ENCODE measurements at places on chromosomes 12 and 14.

DNA sequence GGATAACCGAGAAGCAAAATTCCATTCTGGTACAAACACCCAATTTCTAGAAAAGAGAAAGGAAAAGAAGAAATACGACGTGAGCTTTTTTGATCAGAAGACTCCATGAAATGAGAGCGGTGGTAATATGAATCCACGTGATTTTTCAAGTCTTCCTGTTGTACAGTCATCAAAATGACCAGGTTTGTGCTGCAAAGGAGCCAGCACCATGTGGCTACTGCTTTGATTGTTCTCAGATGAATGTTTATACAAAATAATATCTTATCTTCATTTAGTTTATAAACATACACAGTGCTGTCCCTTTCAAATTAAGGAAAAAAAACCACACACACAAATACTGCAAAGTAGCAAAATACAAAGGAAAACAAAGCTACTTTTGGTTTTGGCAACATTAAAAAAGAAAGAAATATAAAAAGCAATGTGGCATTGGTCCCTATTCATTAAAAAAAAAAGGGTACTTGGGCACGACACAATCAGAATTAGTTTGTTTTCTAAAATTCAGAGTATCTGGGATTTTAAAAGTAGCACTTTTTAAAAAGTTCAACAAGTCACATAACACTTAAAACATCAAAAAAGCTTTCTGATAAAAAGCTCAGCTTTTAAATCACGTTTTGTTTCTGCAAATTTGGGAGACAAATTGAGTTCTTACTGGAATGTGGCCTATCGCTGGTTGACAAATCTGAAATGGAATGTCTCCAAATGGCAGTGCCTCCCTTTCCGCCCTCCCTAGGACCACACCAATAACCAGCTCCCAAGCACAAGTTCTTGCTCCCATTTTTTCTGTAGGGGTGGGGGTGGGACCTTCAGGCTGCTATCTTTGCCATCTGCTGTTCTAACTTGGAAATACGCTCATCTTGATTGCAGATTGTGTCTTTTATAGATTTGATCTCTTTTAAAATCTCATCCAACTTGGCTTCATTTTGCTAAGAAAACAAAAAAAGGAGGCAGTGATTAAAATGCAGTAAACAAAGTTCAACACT lies 13.2 kb upstream of the SELPLG start:
- H3K36me3 ChIP-seq: peaks cover 17% of the 10 kb centered on the region
- no peaks in the 10 kb centered on the region for H3K27me3 ChIP-seq
- no peak for DNase-seq
- no peak overlapping the region for H3K4me3 ChIP-seq

DNA sequence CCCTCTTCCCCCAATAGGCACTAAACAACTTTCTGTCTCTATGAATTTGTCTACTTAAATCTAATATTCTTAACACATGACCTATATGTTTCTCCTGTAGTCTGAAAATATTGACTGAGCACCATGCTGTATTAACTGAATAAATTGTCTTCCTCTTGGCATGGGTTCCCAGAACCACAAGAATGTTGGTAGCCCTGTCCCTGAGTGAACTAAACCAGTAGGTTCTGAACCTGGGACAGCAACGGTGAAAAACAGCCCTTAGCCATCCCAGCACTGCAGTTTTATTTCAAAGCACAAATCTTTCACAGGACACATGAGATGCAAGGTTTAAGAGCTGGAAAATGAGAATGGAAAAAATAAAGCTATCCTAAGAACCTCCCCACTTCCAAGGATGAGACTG lies 20.4 kb upstream of the HSP90B1 start:
- H3K27ac ChIP-seq: no peak overlapping the region
- H3K36me3 ChIP-seq: no peaks in the 10 kb centered on the region
- H3K27me3 ChIP-seq: no peaks in the 10 kb centered on the region
- no peak for DNase-seq
- H3K4me1 ChIP-seq: peaks cover 7% of the 10 kb centered on the region
- H3K4me3 ChIP-seq: no peak overlapping the region

DNA sequence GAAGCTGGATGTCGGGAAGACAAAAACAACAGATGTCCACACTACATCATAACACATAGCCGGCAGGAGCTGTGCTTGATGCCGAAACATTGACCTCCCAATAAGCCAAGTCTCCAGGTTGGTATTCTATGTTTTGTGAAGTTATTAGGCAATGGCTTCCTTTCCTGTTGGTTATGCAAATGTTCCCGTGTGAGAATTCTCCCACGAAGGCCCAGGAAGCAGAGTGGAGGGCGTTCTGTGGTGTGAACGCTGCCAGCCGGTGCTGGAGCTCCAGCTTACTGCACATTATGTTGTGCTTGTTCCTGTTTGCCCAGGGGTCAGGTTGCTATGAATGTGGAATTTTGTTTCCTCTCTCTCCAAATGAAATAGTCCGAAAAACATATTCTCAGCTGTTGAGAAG lies 156.4 kb upstream of the HMGA2 start:
- no peaks in the 10 kb centered on the region for H3K36me3 ChIP-seq
- no peak overlapping the region for H3K4me3 ChIP-seq
- DNase-seq: no peak
- peaks cover 18% of the 10 kb centered on the region for H3K27me3 ChIP-seq
- no peaks in the 10 kb centered on the region for H3K4me1 ChIP-seq
- H3K27ac ChIP-seq: no peak overlapping the region

DNA sequence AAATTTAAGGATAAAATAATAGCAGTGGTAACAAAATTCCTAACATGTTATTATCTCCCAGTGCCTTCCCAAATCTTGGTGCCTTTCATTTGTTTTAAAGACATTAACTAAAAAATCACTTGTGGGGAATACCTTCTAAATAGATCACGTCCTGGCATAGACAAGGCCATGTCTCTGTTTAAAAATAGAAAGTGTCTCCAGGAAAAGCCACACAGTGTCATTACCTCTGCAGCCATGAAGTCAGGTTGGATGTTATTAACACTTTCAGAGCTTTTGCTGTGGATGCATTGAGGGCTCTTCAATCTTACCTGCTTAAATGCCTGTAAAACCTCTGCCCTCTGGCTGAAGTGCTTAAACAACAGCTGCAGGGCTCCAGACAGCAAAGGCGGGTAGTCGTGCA lies 211.1 kb downstream of the ITPR2 start:
- H3K4me1 ChIP-seq: no peaks in the 10 kb centered on the region
- peaks cover 8% of the 10 kb centered on the region for H3K36me3 ChIP-seq
- H3K4me3 ChIP-seq: no peak overlapping the region

DNA sequence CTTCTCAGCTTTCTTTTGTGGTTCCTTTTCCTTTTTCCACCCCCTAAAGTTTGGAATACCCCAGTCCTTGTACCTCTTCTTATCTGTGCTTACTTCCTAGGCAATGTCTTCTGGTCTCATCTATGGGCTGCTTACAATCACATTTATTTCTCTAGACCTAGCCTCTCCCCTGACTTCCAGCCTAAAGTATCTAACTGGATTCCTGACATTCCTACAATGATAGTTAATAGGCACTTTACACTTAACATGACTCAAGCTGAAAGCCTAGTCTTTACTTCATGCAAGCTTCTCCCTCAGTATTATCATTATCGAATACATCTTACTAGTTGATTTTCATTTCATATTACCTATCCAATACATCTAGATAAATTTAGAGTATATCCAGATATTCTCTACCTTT lies 21.2 kb downstream of the CLECL1 start:
- DNase-seq: no peak
- H3K27me3 ChIP-seq: no peaks in the 10 kb centered on the region
- H3K4me3 ChIP-seq: peak overlapping the region; percentile 66
- peaks cover 9% of the 10 kb centered on the region for H3K36me3 ChIP-seq

DNA sequence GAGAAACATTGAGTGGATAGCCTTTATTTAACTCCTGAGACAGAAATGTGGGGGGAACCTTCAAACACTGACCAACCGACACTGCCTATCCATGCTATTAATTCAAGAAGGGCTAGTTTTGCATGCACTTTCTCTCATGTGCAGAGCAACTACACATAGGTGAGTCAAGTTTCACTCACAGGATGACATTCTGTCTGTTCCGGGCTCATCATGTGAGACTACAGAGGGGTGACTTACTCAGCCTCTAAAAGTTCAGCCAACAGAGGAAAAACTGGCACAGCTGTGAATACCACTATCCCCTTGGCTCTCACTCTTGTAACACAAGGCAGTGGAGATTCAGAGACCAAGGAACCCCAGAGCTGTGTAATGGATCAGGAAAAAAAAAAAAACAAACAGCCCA lies 13.3 kb downstream of the BEST3 start:
- no peak overlapping the region for H3K27ac ChIP-seq
- H3K27me3 ChIP-seq: peaks cover 11% of the 10 kb centered on the region
- DNase-seq: no peak
- H3K36me3 ChIP-seq: no peaks in the 10 kb centered on the region

DNA sequence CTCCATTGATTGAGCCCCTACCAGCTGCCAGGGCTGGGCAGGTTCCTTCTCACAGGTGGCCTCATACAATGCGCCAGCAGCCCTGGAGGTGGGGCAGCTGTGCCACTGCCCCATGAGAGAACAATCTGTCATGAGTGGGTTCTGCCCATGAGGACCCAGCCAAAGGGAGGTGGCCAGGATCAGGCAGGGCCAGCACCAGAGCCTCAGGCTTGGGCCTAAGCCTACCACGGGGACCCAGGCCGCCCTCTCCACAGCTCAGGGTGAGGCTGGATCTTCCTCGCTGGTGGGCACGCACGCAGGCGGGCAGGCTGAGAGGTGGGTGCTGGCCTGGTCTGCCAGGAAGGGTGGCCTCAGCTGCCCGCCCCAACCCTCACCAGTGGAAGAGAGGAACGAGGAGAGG lies 110.7 kb downstream of the KIF26A start:
- peaks cover under 1% of the 10 kb centered on the region for H3K27me3 ChIP-seq
- no peaks in the 10 kb centered on the region for H3K36me3 ChIP-seq
- no peak for DNase-seq
- H3K4me1 ChIP-seq: peaks cover 7% of the 10 kb centered on the region
- no peak overlapping the region for H3K4me3 ChIP-seq

DNA sequence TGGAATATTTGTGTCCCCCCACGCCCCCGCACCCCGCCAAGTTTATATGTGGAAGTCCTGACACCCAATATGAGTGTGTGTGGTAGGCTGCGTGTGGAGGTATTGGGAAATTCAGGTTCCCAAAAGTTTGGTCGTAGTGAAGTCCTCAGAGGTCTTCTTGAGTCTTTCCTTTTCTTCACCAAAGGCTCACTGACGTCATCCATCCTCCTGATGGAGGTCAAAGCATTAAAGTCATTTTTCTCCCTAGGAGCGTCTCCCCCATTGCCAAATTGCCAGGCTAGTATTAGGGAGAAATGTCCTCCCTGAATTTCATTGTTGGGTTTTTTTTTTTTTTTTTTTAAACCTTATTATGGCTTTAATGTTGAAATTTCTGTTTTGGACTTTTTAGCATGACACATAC lies 113.7 kb downstream of the RGS6 start:
- H3K4me3 ChIP-seq: no peak overlapping the region
- peaks cover 46% of the 10 kb centered on the region for H3K27me3 ChIP-seq
- no peak overlapping the region for H3K27ac ChIP-seq
- no peaks in the 10 kb centered on the region for H3K36me3 ChIP-seq
- no peak for DNase-seq
- H3K4me1 ChIP-seq: no peaks in the 10 kb centered on the region

GRCh38 chr12:82832981-82833380 lies 146.3 kb downstream of the TMTC2 start:
- no peaks in the 10 kb centered on the region for H3K36me3 ChIP-seq
- H3K27me3 ChIP-seq: no peaks in the 10 kb centered on the region
- no peak for DNase-seq

DNA sequence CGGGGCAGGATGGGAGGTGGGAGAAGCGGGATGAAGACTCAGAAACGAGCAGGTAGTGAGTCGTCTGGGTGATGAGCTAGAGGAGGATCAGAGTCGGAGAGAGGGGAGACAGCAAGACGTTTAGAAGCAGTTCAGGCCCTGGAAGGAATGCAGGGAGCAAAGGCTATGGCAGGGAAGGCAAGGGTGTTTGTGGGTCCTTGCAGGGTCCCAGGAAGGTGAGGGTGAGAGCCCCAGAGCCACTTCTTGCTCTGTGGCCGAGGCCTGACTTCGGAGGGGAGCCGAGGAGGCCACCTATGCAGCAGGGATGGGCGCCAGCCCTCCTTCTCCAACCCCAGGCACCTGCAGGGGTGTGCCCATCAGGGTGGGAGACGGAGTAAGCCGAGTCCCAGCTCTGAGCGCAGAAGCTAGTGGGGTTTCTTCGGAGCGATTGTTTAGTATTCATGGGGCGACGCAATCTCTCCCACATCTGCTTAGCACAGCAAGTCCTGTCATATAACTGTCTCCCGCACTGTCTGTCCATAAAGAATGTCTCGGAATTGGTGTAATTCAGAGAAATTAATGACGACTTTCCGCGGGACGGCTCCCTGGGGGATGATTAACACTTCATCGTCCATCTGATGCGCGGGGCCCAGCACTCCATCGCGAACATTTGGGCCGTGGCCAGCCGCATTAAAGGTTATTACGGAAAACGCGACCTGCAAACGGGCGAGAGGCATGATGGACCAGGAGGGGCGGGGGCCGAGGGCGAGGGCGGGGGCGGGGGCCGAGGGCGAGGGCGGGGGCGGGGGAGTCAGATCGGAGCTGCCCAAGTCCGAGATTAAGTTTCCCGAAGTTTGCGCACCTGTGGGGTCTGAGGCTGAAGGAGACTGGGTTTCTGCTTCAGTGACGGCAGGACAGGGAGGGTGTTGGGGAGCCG lies 12.2 kb upstream of the CALCOCO1 start:
- no peak overlapping the region for H3K27ac ChIP-seq
- H3K4me3 ChIP-seq: no peak overlapping the region

DNA sequence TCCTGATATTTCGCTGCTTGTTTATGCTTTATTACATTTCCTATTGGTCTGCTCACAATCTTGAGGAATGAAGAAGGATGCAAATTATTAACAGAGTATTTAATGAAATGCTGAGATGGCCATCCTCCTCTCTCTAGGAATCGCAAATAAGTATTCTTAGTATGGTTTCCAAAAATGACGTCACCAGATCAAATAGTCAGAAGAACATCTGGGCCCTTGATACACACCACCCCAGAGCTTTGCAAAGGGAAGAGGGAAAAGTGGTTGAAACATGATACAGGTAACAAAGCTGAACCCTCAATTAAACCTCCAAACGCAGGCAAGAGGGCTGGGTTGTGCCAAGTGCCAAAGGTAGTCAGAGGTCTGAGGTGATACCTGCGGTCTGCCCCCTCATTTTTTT lies 107.3 kb downstream of the BCL11B start:
- H3K4me3 ChIP-seq: no peak overlapping the region
- no peak for DNase-seq
- peaks cover 14% of the 10 kb centered on the region for H3K27me3 ChIP-seq

- H3K27me3 ChIP-seq: peaks cover 4% of the 10 kb centered on the region
- no peaks in the 10 kb centered on the region for H3K4me1 ChIP-seq
- H3K36me3 ChIP-seq: no peaks in the 10 kb centered on the region
- no peak overlapping the region for H3K27ac ChIP-seq
- no peak for DNase-seq
Measured at GRCh38 chr12:52182898-52183543, 8.8 kb downstream of the KRT80 start.

GRCh38 chr14:103380719-103381377 lies 4.4 kb upstream of the MARK3 start:
- no peaks in the 10 kb centered on the region for H3K36me3 ChIP-seq
- H3K4me3 ChIP-seq: no peak overlapping the region
- peak overlapping the region; percentile 34 for H3K27ac ChIP-seq

DNA sequence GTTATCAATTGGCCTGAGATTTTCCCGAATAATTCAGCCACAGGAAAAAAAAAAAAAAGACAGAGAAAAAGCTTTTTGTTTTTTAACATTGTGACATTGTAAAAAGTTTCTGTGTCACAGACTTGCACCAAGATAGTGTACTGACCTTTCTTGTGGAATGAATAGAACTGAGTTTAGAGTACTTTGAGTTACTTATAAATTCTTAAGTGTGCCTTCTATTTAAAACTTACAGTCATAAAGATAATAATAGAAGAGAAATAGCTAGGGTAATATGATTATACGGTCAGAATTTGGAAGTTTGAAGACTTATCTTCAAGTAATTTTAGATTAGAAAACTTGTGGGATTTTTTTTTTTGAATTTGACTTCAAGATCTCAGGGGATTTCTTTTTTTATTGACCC lies 88.8 kb downstream of the FGD4 start:
- no peak for DNase-seq
- H3K36me3 ChIP-seq: no peaks in the 10 kb centered on the region
- H3K4me3 ChIP-seq: no peak overlapping the region

Measured in naive B cell (primary cell).